ENCODE measurements at places on chromosomes 3 and 15. TPM values are rescaled to one million over a fixed set of nuclear protein-coding genes. Genes with fewer than 3 reads are reported as not detected.

The SLC15A2 gene
- 0.29 TPM for total RNA-seq

DNA sequence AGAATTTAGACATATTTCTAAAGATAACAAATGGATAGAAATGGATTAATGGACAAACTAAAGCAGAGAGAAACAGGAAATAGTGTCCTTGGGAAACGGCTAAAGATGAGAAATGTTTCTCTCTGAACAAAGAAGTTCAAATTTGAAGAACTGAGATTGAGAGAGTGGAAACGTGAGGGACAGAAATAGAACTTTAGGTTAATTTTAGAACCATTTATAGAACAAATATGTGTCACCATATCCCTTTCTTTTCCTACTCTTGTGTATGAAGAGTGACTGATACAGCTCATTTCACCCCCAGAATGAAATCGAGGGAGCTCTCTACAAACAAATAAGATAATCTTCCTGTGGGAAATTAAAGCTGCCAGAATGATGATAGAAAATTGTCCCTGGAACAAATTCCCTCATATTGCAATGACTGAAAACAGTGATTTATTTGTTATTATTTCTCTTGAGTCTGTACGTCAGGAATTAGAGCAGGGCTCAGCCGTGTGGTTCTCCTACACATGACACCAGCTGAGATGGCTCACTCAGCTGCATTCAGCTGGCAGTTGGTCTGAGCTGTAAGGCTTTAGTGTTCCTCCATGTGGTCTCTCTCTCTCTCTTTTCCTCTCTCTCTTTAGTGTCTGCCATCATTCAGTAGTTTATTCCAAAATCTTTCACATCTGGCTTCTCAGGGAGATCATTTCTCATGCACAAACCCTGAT, 46.6 kb upstream of the ARPP21 start:
- DNase-seq, result no peak

DNA sequence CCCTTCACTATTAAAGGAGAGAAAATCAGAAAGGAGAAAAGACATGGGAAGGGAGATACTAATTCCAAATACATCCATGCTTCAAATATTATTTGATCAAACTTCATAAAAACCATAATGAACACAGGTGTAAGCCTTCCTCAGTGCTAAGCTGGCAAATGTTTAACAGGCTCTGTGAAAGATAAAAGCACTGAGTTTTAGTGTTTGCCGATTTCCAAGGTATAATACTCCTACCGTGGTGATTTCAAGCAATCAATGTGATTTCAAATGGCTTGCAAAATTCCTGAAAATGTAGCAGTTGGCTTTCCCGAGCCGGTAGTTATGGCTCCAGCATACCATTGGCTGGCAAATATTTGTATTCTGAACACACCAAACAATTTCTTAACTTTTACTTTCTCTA, 732.3 kb upstream of the GOLIM4 start:
- DNase-seq, result no peak

DNA sequence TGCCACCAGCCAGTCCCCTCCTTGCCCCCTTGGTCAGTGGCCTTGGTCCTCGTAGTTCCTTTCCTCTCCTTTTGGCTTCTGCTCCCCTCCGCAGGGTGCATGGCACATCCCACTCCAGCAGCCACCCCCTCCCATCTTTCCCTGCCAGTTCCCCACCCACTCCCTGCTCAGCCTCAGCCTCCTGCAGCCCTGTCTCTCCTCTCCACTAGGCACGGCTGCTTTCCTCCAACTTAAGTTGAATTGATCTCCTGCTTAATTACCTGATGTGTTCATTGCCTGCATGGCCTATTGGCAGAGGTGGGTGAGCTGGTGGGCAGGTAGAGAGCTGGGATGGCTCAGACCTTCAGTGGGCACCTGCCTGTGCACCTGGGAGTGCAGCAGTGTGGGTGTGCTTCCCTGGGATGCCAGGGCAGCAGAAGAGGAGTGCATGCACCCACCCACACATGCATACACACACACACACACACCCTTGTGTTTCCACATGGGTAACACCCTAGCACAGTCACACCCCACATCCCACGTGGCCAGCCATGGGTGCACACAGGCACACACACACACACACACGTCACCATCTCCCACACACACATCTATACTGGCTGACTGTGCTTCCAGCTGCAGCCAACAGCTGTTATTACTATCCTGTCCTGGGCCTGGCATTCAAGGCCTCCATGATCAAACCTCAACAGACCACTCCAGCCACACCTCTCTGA, 30.9 kb downstream of the C3orf18 start:
- no peak for DNase-seq

DNA sequence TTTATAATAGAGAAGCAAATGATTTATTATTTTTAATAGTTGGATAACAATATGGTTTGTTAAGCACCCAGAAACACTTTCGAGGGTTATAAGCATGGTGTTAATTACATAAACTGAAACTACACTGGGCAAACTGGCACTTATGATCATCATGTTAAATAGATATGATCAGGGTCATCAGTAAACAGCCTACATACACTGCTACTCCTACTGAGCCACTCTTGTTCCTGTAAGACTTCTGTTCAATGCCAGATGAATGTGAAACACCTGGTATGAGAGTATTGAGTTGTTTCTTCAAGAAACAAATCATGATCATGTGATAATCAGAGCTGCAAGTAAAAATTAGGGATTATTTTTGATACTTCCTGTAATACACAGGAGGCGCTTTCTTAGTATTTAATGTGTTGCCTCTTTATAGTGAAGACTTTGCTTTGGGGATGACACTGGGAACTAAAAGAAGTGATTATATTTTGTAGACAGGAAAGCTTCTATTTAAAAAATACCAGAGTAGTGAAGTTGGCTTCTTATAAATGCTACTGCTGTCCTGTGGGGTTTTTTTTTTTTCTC, 32.3 kb upstream of the UTS2B start:
- DNase-seq, result no peak

The PIGZ gene
- total RNA-seq, result 2.9 TPM

The ACOX2 gene
- 28.6 TPM for total RNA-seq

The ST8SIA2 gene
- 0.29 TPM for total RNA-seq

The EFCC1 gene
- total RNA-seq, result not detected

The SLC24A5 gene
- not detected for total RNA-seq

- DNase-seq, result no peak
Observed at GRCh38 chr3:76372497-76372896, 587.1 kb upstream of the ZNF717 start.

The CADPS gene
- total RNA-seq, result 3.2 TPM

The EPHB1 gene
- 0.36 TPM for total RNA-seq

GRCh38 chr3:144875211-144875610, 903.6 kb downstream of the DIPK2A start:
- no peak for DNase-seq

GRCh38 chr15:92869263-92869940, 30.7 kb upstream of the CHD2 start:
- peak; percentile 90 for DNase-seq

- no peak for DNase-seq
Observed at GRCh38 chr3:56406826-56407515, 61.3 kb downstream of the ERC2 start.

The CKMT1B gene
- total RNA-seq, result not detected

DNA sequence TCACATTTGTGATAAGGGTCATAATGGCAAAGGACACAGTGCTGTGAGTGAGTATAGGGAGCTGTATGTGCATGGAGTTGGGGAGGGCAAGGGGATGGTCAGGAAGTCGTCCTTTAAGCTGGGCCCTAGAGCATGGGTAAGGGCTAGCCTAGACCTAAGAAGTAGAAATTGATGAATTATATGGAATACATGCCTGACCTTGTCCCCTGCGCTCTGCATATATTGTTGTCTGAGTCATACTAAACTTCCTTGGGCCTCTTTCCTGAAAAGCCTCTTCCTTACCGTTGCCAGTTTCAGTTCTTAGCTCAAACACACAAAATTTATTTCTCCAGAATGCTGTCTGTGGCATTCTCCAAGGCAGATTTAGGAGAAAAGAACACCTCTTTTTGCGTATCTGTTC, 4.6 kb downstream of the SNRK start:
- no peak for DNase-seq

- peak; percentile 98 for DNase-seq
Observed at GRCh38 chr3:194089357-194090177, 46.4 kb upstream of the HES1 start.

The WNT5A gene
- total RNA-seq, result 145 TPM

GRCh38 chr15:87689716-87690115, 566.8 kb downstream of the NTRK3 start:
- no peak for DNase-seq

- no peak for DNase-seq
Observed at GRCh38 chr3:144275005-144275404, 303.4 kb downstream of the DIPK2A start.

DNA sequence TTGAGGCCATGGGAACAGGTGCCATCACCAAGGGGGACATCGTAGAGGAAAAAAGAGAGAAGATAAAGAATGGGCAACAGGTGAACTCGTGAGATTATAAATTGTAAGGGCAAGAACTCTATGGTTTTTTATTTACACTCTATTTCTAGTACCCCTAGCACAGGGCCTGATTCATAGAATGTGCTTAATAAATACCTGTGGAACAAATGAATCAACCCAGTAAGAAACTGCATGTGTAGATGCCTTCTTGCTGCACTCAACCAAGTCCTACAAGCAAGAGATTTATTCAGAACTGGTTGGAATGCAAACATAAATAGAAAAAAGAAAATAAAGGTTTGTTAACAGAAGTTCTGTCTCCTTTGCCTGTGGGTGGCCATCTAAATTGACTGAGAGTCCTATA, 18.7 kb upstream of the KPNA1 start:
- no peak for DNase-seq

The GOLGA8O gene
- total RNA-seq, result 1.1 TPM

The GOLGA8Q gene
- total RNA-seq, result 0.36 TPM

The RNF168 gene
- total RNA-seq, result 21.7 TPM

GRCh38 chr3:127015282-127016042, 32.5 kb downstream of the PLXNA1 start:
- DNase-seq, result no peak
